ENCODE measurements at places on chromosomes 1 and 21.
A peak's percentile ranks its signal among the peaks of the same experiment; 100 is the strongest.

DNA sequence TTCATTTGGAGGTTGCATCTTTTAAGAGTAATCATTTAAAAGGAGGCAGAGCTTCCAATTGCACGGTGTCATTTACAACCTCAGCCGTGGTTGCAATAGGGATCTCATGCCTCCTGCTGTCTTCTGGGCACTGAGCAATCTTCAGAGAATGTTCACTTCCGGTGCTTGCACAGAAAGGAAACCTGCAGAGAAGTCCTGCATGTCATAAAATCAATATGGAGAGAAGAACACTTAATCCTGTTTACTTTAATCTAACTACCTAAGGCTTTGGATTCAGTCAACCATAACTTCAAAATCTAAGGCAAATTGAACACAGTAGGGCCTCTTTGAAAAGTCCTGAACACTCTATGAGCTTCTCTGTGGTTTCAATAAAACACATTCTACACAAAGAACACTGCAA is 11.3 kb upstream of the MAP10 start:
- peak; percentile 78 for DNase-seq

GRCh38 chr1:204434116-204434755 is 22.6 kb upstream of the PPP1R15B start:
- no peak for DNase-seq

DNA sequence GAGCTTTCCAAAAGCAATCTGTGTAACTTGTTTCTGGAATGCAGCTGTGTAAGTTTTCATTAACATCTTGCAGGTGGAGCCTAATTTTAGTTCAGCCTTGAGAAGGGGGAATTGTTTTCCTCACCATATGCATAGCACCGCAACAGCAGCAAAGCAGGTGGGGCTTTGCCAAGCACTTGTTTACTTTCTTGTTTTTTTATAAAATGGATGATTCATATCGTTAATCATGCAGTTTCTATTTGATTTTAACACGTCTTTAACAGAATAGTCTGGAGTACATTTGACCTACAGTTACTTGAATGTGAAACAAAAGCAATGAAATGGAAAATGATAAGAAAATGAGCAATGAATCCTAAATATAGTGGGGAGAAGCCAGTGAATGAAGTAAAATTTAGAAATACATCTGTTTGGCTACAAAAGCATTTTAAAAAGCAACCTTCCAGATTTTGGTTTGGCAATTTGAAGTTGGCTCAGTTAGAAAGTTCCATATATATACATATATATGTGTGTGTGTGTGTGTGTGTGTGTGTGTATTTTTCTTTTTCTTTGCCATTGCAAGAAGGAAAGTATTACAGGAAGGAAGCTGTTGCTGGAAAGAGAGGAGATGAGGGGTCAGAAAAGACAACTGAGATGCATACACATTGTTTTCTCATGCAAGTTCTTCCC is 119.0 kb upstream of the ADGRL2 start:
- peak; percentile 87 for DNase-seq

- peak; percentile 57 for DNase-seq
Observed at GRCh38 chr1:183993132-183993531, 44.4 kb downstream of the COLGALT2 start.

DNA sequence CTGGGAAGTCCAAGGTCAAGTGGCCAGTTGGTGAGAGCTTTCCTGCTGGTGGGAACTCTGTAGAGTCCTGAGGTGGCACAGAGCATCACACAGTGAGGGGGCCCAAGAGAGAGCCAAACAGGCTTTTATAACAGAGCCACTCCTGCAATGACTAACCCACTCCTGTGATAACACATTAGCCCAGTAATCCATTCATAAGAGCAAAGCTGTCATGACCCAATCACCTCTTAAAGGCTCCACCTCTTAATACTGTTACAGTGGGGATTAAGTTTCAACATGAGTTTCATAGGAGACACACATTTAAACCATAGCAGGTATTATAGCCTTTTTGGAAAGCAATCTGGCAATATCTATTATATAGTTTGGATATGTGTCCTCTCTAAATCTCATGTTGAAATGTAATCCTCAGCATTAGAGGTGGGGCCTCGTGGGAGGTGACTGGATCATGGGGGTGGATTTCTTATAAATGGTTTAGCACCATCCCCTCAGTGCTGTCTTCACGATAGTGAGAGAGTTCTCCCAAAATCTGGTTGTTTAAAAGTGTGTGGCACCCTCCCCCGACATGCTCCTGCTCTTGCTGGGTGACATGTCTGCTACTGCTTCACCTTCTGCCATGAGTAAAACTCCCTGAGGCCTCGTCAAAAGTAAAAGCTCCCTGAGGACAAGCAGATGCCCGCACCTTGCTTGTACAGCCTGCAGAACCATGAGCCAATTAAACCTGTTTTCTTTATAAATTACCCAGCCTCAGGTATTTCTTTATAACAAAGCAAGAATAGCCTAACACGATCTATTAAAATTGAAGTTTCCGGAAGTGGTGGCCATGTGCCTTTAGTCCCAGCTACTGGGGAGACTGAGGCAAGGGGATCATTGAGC is 64.5 kb downstream of the CD58 start:
- DNase-seq, result peak; percentile 53

GRCh38 chr1:178361847-178362246 is 134.9 kb downstream of the CLEC20A start:
- peak; percentile 10 for DNase-seq

DNA sequence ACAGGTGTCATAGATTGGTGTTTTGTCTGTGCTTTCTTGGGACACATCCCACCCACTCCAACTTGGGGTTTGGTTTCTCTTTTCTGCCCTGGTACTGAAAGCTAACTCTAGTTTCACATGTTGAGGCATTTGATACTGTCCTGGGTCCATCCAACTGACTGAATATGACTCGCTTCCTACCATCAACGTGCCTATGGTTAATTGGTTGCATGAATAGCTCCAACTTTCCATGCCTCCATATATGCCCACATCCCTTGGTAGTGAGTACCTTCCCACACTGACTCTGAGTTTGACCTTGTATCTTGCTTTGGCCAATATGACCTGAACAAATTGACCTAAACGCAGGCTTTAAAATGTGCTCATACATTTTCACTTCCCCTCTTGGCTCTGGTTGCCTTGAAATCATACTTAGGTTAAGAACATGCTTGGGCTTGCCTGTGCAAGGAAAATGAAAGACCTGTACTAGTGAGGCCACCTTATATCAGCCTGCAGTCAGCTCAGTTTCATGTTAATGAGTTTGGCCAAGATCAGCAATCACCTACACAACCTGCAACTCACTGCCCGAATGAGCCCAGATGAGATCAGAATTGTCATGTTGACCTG is 81.0 kb upstream of the KCNK2 start:
- DNase-seq, result no peak

DNA sequence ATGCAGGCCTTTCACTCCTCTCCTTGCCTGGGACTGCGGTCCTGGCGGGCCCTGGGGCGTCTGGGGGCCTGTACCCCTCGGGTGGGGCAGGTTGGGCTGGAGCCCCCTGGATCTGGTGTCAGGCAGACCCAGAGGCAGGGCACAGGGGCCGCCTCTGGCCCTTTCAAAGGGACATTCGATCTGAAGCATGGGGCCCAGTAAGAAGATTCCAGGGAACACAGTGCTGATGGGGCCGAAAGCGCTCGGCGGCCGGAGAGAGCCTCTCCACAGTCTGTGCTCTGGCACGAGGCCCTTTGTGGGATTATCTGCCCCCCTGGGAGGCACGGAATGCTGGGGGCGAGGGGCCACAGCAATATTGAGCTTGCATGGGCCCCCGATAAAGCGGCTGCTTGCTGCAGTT is 15.2 kb downstream of the PRDM16 start:
- DNase-seq, result no peak

DNA sequence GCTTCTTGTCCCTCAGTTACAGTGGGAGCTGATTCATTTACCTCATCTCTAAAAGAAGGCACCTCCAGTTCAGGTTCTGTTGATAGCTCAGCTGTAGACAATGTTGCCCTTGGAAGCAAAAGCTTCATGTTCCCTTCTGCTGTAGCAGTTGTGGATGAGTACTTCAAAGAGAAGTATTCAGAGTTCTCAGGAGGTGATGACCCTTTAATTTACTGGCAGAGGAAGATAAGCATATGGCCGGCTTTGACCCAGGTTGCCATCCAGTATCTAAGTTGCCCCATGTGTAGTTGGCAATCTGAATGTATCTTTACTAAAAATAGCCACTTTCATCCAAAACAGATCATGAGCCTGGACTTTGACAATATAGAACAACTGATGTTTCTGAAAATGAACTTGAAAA is 4.5 kb downstream of the ZBED6 start:
- no peak for DNase-seq

DNA sequence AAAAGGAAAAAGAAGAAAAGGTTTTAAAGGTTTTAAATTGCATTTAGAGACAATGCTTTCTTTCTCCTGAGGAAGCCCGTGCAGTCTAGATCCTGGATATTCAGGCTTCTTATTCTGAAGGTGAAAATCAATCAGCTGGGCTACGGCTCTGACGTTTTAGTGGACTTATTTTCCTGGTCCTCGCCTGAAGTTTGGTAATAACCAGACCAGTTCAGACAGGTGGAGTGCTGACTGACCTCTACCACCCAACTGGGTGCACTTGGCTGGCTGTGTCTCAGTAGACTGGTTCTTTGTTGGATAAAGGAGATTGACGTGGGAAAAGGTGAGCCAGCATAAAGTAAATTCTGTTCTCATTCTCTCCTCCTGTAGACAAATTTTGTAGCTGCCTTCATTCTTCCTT is 7.2 kb upstream of the ATP1A1 start:
- DNase-seq, result no peak

DNA sequence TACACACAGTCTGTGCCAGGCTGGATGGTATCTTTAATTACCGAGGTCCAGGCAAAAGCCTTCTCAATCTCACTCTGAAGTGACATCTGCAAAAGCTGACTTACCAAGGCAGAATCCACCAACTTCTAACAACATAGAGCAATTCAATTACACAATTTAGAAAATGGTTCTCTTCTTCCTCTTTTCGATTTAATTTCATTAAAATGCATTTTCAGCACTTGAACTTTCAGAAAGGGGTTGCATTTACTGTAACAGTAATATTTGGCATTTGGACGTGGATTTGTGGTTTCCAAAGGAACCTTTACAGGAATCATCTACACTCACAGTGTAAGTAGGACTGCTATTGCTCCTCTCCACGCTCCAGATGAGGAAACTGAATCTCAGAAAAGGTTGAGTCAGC is 53.3 kb downstream of the ERO1B start:
- DNase-seq, result no peak

DNA sequence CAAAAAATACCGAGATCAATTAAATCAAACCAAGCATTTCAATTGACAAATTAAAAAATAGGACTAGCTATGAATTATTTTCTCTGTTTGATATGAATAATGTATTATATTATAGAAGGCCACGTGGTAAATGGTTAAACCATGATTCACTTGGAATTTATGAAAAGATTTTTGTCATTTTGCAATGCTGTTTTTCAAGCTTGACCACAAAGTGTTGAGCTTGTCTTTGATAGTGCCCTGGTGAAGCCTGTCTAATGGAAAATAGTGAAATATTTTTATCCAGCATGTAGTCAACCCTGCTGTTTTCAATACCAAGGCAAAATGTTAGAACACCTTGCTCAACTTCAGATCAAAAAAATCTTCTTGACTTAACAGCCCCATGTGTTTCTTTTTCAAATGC is 288.0 kb upstream of the PRMT6 start:
- DNase-seq, result peak; percentile 91

DNA sequence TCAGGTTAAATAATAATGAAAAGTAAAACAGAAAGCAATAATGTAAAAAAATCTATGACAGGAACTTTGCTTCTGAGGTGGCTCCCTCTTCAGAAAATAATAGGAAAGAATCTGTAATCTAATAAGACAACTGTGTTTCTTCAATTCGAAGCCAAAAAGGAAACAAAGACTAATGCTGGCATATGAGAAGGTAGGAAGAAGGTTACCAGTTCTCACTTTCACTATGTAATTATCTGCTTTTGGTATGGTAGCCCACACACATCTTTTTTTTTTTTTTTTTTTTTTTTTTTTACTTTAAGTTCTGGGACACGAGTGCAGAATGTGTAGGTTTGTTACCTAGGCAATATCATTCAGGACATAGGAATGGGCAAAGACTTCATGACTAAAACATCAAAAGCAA is 47.1 kb downstream of the COP1 start:
- no peak for DNase-seq

DNA sequence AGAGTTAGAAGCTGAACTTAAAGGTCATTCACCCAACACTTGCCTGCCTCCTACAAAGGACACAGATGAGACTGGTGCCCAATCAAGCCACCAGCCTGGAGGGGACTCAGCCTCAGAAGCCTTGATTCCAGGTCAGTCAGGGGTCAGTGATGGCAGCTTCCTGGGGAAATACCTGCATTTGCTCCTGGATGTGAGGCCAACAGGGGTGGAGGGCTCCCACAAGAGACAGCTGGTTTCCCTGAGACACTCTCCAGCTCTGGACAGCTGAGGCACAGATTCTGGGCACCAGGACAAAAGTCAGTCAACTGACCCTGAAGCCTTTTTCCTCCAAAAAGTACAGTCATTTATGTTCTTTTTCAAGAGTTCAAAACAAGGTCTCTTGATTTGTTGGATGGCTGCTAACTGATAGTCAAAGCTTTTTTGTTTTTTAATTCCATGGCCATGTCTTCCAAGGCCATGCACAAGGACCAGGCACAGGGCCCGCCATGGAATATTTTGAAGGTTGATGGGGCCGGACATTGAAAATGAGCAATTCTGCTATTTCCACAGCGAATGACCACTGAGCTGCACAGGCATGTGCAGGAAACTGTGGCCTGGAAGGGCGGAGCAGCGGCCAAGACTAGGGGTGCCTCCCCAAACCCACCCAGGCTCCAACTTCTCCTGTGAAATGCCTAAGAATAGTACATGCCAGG is 1.8 kb downstream of the C2CD2 start:
- no peak for DNase-seq

GRCh38 chr1:27979151-27979858 is 19.5 kb downstream of the XKR8 start:
- peak; percentile 75 for DNase-seq

DNA sequence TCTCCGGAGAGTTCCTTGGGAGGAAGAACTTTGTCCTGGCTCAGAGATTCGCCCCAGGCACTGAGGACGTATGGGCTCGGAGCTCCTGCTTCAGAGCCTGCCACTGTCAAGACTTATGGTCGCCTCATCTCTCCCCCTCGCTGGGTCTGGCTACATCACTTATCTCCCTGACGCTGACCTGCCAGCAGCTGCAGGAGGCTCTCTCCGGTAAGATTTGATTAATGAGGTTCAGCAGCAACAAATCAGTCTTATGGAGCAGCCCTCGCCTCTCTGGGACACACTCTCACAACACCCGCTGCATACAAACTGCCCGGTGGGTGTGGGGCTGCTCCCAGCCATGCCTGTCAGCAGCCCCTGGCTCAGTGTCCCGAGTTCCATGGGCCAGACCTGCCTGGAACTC is 297.8 kb downstream of the RRAGC start:
- DNase-seq, result no peak

Data from PC-3 (cell line).